ENCODE measurements at places on chromosomes 7 and 10.
A peak's percentile ranks its signal among the peaks of the same experiment; 100 is the strongest.

DNA sequence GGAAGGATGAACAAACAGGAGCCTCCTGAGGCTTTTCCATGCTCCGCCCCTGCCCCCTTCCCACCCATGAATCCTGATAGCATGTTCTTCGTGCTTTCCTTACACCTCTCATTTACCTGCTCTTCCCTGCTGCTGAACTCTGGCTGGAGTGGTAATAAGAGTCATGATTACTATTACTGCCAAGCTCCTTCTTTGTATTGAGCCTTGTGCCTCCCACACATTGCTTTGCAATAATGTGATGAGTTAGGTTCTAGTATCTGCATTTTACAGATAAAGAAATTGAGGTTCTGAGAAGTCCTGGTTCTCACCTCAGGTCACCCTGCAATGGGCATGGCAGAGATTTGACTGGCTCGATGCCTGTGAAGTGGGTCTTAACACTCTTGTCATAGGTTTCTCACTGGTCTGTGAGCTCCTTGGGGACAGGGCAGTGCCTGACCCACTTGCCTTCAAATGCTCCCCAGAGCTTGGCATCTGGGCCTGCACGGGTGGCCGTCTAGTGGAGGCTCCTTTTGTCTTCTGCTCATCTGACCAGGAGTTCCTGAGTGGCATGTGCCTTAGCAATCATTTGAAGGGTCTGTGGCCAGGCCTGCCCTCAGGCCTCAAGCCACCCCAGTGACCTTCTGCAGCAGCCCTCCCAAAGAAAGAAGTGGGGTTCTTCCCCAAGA, 309.2 kb upstream of the ZMIZ1 start:
- DNase-seq = no peak

DNA sequence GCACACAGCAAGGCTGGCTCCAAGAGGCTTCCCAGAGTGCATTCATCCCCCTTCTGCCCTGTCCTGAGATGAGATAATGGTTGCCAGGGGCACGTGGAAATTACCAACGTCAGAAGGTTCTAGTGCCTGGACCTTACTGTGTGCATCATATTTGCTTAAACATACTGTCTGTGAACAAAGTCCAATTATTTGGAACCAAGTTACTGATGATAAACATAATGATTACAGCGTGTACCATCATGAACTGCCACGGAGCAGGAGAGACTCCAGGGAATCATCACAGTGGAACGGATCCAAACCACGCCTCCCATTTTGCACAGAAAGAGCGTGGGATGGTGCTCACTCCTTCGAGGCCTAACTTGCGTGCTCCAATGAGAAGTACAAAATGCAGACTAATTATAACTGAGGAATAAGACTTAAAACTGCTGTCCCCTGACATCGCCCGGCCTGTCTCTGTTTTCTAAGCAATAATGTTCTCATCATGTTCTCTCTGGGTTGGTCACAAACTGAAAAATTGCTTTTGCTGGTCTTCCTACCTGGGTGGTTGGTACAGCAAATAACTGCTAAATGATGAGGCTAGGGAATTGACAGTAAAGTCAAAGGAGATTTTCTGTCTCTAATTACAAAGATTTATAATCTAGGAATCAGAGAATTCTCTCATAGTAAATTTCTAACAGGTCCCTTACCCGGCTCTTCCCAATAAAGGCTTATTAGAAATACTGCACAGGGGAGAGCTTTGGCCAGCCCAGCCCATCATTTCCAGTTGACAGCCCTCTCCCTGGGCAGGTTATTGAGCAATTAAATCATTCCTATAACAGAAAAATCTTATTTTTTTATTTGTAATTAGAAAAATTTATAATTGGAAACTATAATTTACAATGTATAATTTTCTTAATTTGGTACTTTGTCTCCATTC, 182.2 kb downstream of the CAMK1D start:
- no peak for DNase-seq

- DNase-seq = no peak
Measured at GRCh38 chr7:24133691-24134090, 150.3 kb upstream of the NPY start.

GRCh38 chr10:46094931-46095750, 49.1 kb upstream of the MSMB start:
- DNase-seq = no peak

- DNase-seq = no peak
Measured at GRCh38 chr7:11127114-11127785, 153.6 kb downstream of the PHF14 start.

- DNase-seq = no peak
Measured at GRCh38 chr10:94677691-94678090, 5.8 kb upstream of the CYP2C18 start.

GRCh38 chr10:113226399-113226798, 276.4 kb downstream of the TCF7L2 start:
- no peak for DNase-seq

GRCh38 chr7:158273138-158273651, 314.4 kb downstream of the PTPRN2 start:
- no peak for DNase-seq

- DNase-seq = no peak
Measured at GRCh38 chr10:23198940-23199767, 7.0 kb downstream of the PTF1A start.

DNA sequence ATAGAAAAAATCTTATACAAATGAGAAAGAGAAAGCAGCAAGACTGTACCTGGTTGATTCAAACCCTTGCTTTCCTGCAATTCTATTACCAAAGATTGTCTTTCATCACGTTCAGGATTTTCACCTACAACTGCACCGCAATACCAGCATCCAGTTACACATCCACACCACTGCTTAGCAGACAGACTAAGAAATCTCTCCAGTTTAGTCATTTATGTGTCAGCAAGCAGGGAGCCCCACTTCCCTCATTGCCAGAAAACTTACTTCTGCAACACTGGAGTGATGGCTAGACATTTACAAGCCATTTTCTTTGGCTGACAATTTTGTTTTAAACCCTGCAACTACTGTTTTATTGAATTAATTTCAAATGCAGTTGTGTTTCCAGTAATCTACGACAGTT, 359.6 kb upstream of the MEOX2 start:
- no peak for DNase-seq

DNA sequence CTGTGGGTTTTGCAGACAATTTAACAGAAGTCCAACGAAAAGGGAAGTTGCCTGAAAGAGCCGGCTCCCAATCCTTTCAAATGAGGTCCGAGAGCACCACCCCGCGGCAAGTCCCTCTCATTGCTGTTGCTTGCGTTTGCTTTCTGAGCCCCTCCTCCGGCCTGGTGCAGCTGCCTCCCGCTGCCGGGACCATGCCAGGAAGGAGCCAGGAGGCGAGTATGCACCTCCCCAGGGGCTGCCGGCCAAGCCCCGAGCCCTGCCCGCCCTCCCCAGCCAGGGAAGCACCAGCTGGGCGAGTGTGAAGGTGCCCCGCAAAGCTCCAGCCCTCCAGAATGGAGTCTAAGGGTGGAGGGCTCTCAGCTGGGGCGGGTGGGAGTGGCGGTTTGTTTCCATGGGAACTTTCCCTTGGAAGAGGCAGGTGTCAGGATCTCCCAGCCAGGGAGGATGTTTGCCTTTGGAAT, 25.8 kb upstream of the PPP2R2D start:
- DNase-seq = peak; percentile 47

DNA sequence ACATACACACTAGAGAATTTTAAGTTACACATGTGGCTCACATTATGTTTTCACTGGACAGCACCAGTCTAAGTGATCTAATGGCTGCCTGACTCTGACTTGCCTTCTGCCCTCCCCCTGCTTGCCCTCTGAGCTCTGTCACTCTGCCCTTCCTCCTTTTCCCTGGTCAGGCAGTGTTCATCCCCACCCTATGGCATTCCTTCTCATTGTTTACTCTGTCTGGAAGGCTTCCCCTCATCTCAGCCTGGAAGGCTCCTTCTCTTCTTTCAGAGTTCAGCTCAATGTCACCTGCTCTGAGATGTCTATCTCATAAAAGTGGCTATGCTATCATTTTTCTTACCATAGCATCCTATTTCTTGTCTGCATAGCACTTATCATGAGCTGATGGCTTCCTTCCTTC, 305.7 kb downstream of the BMPER start:
- no peak for DNase-seq

- DNase-seq = no peak
Measured at GRCh38 chr10:51629934-51630639, 69.3 kb downstream of the CSTF2T start.

DNA sequence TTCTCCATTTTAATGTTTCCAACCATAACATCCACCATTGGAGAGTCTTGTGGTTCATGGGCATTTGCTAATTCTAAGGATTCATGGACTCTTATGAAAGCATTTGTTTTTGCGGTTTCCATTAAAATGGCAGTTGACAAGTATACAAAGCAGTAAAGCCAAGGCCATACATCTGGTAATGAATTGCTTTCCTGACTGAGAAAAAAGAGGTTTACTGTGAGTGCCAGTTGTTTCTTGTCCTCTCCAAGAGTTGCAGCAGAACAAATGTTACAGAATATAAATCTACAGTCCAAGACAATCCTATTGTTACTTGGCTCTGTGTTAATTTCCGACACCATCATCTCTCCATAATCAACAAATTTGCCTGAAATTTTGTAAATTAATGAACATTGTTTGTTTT, 261.3 kb downstream of the SORCS1 start:
- no peak for DNase-seq

DNA sequence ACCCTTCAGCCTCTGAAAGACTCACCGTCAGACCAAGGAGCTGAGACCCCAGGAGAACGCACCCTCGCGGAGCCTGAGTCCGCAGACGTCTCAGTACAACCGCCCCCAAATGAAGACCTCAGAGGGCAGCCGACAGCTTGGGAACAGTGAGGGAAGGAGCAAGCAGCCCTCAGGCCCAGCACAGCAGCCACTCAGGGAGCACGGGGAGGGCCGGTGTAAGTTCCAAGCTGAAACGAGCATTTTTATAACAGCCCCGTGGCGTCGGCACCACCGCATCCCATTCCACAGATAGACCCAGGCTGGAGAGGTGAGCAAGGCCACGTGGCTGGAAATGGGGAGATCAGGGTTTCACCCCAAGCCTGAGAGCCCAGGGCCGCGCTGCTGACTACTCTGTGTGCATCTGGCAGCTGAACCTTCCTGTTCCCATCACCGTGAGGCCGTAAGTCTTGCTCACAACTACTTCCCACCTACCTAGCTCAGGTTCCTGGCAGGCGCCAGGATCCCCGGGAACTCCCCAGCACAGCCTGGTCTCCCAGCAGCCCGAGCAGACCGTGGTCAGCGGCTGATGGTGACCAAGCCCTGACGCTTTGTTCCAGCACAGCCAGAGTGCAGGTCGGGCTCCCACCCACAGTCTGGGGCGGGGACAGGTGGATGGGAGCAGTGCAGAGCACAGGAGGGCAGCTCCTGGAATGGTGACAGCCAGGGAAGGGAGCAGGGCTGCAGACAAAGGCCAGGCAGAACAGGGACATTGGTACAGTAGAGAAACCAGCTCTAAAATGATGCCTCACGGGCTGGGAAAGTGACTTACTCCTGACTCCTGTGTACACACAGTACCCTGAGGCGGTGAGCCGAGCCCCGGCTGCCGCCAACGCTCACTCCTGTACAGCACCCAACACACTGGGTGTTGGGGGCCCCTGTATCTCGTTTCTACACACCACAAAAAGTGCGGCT, 6.1 kb upstream of the NOM1 start:
- DNase-seq = no peak

DNA sequence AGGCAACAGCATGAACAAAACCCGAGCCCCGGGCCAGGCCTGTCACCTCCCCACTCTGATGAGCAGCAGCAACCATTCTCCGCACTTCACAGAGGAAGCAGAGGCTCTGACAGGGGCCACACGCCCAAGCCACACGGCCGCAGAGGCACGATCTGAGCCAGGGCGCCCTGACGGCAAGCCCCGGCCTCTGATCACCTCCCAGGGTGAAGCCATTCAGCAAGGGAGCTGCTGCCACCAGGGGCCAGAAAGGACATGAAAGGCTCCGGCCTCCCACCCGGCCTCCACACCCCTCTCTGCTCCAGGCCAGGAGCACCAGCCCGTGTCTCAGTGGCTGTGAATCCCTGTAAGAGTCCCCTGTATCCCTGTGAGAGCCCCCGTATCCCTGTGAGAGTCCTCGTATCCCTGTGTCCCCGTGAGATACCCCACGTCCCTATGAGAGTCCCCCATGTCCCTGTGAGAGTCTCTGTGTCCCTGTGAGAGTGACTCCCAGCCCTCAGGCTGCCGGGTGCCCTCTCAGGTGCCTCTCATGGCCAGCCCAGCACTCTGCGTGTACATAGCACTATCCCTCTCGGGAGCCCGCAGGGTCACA, 187.8 kb downstream of the MAD1L1 start:
- DNase-seq = no peak

- peak; percentile 57 for DNase-seq
Measured at GRCh38 chr10:112949875-112950507, at the start of gene TCF7L2. Gene TCF7L2 (plus strand): TSS chr10:112950247. CDS start chr10:112950757, 510 bp downstream.

GRCh38 chr10:116741391-116742351, 695 bp downstream of the HSPA12A start:
- DNase-seq = no peak

- no peak for DNase-seq
Measured at GRCh38 chr10:62666275-62666674, 138.2 kb upstream of the ADO start.

- DNase-seq = peak; percentile 21
Measured at GRCh38 chr10:97498841-97499560, at the start of gene UBTD1. Gene UBTD1 (plus strand): TSS chr10:97498924. CDS start chr10:97499204, 280 bp downstream.

- DNase-seq = peak; percentile 13
Measured at GRCh38 chr10:6300106-6300783, 97.5 kb downstream of the PFKFB3 start.

- DNase-seq = no peak
Measured at GRCh38 chr7:68613897-68614296, 984.4 kb upstream of the AUTS2 start.

GRCh38 chr10:17533731-17534130, 79.3 kb upstream of the ST8SIA6 start:
- DNase-seq = no peak

GRCh38 chr10:8035006-8035640, 19.4 kb upstream of the GATA3 start:
- no peak for DNase-seq

DNA sequence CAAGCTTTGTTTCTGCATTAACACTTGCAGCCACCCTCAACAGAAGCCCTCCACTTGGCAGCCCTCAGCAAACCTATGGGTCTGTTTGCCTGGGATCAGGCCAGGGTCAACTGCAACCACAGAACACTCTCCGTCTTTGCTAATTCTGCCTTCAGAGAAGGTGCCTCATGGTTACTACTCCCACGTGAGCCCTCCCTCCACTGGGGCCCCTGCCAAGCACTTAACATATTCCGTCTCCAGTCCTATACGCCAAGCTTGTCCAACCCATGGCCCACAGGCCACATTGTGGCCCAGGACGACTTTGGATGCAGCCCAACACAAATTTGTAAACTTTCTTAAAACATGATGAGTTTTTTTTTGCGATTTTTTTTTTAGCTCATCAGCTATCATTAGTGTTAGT, 54.7 kb downstream of the HSPA12A start:
- no peak for DNase-seq

Data from activated CD4-positive, alpha-beta T cell treated with anti-CD3 and anti-CD28 coated beads, Interleukin-2, amount 50 U/mL, for 1 hour (primary cell).